RPMI7951 (cell line): ENCODE measurements at places on chromosomes 12 and 14.

GRCh38 chr12:84502180-84502860, 410.3 kb downstream of the SLC6A15 start:
- no peak for DNase-seq

- no peak for DNase-seq
These were observed 12.6 kb upstream of the LGALS3 start for GRCh38 chr14:55116246-55117030.

GRCh38 chr12:98373025-98373554, 142.3 kb upstream of the TMPO start:
- DNase-seq, result peak; percentile 37

GRCh38 chr14:72801381-72801812, 92.5 kb downstream of the DPF3 start:
- DNase-seq, result peak; percentile 90

GRCh38 chr12:100675432-100675831, 101.9 kb downstream of the GAS2L3 start:
- DNase-seq, result peak; percentile 44

- peak; percentile 34 for DNase-seq
These were observed 86.5 kb upstream of the CDKN3 start for GRCh38 chr14:54310151-54310850.

DNA sequence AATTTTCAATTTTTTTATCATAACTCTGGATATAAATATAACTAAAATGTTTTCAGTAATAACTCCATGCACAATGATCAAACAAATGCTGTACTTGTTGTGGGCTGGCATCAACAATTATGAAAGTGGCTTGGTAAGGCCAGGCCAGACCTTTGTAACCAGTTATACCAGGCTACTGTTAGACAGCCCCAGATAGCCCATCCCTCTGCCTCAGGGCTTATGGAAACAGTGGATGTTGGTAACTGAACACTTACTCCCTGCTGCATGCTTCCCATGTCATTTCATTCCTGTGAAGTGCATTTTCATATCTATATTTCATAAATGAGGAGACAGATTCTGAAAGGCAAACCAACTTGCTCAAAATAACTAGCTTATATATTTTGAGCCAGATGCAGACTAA, 195.0 kb downstream of the SYT1 start:
- DNase-seq, result no peak

GRCh38 chr12:3122841-3123678, 45.9 kb downstream of the TSPAN9 start:
- DNase-seq, result peak; percentile 97

GRCh38 chr14:30799933-30800332, 74.4 kb upstream of the COCH start:
- DNase-seq, result no peak

DNA sequence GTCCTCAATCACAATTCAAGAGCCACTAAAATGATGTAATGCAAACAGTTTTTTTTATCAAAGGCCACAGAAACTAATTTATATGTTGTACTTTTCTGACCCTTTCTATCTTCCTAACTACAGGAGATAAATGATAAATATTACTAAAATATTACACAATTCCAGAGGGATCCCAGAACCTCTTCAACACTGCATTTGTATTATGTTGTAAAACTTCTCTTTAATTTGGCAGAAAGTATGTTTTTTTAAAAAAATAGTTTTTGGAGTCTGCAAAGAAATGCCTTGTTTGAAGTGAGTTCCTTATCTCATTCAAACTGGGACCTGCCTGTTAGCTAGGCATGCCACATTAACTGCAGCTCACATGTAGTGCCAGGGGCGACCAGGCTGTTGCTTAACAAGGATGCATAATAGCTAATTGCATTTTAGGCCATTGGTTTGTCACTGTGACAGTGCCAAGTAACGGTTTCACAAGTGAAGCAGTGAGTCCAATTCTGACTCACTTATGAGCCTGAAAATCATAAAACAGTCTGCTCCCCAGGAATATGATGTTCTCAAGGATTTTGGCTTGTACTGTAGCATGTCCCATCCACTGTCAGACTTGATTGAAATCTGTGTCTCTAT, 266.9 kb downstream of the KTN1 start:
- DNase-seq, result no peak

DNA sequence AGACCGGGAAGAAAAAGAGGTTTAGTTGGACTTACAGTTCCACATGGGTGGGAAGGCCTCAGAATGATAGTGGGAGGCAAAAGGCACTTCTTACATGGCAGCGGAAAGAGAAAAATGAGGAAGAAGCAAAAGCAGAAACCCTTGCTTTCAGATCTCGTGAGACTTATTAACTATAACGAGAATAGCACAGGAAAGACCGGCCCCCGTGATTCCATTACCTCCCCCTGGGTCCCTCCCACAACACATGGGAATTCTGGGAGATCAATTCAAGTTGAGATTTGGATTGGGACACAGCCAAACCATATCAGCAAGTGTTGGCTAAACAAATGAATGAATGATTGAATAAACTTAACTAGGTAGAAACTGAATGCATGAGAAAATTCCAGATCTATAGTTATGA, 85.3 kb upstream of the PARP11 start:
- no peak for DNase-seq

DNA sequence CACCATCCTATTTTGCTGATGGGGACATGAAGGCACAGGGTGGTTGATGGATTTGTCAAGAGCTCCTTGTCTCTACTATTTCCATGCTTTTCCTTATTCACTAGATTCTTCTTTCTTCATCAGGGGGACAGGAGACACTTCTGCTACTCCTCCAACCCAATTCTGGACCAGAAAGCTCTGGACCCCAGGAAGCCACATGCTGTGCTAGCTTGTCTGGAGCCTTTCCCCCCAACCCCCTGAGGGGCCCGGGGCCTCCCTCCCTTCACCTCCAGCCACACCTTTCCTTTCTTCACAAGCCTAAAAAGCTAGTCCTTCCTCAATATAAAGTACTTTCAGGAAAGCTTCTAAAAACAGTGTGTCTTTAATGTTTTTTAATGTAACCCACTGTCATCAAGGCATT, 75.1 kb upstream of the CAPRIN2 start:
- no peak for DNase-seq

DNA sequence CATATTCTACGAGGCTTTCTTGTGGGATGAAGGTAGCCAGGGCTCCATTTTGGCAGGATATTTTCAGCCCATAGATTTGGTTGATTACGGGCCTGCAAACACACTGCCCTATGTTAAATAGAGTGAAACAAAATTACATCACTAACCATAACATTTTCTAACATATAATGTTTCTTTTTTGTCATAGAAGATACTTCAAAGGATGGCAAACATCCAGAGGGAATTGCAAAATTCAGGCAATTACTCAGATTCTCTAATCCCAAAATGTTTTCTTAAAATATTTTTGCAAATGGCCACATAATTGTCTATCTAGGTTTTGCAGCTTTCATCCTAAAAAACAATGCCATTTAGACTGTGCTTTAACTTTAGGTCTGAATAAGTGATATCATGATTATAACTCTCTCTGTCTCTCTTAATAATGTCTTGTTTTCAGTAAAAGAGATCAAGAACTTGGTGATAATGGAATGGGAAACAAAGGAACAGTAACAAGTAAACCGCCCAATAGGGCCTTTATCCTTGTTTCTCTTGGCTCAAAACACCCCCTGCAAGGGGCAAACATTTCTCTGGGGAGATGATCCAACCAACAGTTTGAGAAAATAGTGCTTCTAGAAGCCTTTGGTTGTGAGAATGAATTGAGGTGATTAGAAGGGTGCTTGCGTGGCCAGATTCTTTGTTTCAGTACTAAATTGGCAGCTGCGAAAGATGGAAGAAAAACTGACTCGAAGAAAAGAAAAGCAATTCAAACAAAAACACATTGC, 54.4 kb upstream of the BTG1 start:
- DNase-seq, result no peak

- no peak for DNase-seq
These were observed 5.9 kb downstream of the ADIPOR2 start for GRCh38 chr12:1696800-1697199.
